Ovary (tissue), 10 donors: ENCODE measurements at places on chromosomes 11 and 22. TPM values are rescaled to one million over a fixed set of nuclear protein-coding genes. Genes with fewer than 3 reads are reported as not detected.

DNA sequence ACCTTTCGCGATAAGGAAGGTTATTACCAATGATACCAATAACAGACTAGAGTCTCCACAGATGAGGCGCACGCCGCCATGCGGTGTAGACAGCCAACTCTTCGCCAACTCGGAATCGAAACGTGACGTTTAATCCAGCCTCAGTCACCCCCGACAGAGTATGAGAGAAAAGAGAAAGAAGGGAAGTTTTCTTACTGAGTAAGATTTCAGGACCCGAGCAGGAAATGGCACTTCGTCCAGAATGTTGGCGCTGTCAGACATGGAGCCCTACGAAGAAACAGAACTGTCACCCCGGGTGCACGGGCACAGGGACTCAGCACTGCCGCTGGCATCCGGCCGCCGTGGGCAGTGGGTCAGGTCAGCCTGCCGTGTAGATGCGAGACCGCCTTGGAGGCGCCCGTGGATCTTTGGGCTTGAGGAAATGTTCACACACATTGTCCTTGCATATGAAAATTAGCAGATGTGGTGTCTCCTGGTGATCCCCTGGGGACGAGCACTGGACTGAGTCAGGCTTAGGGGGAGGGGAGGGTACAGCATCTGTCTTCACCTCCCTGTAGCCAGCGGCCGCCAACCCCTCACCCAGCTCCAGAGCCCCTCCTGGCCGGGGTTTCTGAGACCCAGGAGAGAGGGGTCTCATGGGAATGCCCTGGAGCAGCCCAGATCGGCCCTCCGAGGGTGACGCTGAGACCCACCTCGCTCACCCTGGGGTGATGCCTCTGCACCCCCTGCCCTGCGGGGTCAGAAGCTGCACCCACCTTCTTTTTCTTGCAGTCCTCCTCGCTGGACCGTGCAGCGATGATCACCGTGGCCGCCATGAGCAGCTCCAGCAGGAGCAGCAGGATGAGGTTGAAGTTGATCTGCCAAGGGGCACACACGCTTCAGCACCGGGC lies 8.3 kb downstream of the MLC1 start:
- no peaks in the 10 kb centered on the region for H3K36me3 ChIP-seq
- no peak overlapping the region for H3K4me3 ChIP-seq
- H3K27me3 ChIP-seq: no peaks in the 10 kb centered on the region
- no peak for DNase-seq
- no peaks in the 10 kb centered on the region for H3K4me1 ChIP-seq

- no peaks in the 10 kb centered on the region for H3K4me1 ChIP-seq
- no peaks in the 10 kb centered on the region for H3K36me3 ChIP-seq
- no peaks in the 10 kb centered on the region for H3K27me3 ChIP-seq
- no peak overlapping the region for H3K4me3 ChIP-seq
- no peak overlapping the region for H3K27ac ChIP-seq
These were observed 734.7 kb downstream of the KCNA4 start for GRCh38 chr11:29282088-29282487.

The AQP11 gene
- 9.9 TPM for total RNA-seq

DNA sequence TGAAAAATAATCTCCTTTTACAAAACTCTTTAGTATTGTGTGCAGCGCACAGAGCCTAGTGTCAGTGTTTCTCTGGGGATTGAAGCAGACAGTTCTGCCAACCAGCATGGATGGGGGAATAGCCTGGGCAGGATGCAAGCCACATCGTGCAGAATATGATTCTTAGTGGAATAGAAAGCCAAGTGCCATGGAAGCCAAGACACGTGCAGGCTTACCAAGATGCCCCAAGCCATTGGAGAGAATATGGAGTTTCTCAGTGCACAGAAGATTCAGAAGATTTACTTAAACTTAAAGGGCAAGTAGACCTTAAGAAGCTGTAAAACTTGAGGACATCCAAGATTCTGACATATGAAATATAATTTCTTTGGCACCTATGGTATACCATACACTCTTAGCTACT lies 917.6 kb downstream of the NTM start:
- no peak for DNase-seq
- no peaks in the 10 kb centered on the region for H3K4me1 ChIP-seq
- H3K4me3 ChIP-seq: no peak overlapping the region
- no peaks in the 10 kb centered on the region for H3K36me3 ChIP-seq

The KCNK7 gene
- 0.95 TPM for total RNA-seq

DNA sequence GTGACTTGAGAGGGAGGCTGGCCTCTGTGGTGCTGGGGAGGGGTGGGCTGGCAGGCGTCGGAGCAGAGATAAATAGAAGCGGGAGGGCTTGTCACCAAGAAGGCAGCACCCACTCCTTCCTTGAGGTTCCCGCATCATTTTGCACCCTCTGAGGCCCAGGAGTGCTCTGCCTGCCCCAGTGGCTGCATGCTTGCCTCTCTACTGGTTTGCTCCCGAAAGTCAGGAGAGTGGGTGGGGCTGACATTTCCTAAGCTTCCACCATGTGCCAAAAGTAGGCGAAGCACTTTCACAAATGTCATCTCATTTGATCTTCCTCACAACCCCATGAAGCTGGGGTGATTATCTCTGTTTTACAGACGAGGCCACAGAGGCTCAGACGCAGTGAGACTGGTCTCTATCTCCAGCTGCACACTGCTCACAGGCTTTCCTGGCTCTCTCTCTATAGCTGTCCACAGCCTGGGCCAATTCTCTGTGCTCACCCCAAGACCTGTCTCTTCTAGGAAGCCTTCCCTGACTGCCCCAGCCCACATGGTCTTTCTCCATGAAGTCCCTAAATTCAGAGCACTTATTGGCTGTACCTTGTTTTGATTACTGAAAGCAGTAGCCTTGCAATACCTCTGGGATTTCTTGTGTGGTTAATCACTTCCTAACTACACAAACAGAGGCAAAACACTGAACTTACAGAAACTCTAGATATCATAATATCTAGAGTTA lies 2.6 kb upstream of the UCP3 start:
- H3K4me1 ChIP-seq: no peaks in the 10 kb centered on the region
- no peak for DNase-seq
- H3K4me3 ChIP-seq: no peak overlapping the region
- no peaks in the 10 kb centered on the region for H3K36me3 ChIP-seq
- no peaks in the 10 kb centered on the region for H3K27me3 ChIP-seq

DNA sequence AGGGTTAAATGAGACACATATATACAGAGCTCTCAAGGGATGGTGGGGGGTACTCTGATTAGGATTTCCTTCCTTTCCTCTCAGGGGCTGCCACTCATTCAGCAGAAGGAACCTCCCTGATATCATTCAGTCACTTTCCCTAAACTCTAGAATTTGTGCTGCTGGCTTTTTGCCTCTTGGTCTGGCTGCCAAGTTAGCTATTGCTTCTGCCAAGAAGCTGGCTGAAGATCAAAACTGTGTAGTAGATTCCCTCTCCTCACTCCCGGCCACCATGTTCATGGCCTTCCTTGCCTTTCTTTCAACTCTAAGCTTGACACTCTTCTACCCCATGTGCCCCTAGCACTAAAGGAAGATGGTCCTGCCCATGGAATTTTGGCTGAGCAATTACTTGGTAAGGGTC lies 18.7 kb downstream of the SLC6A5 start:
- no peak overlapping the region for H3K27ac ChIP-seq
- H3K4me1 ChIP-seq: no peaks in the 10 kb centered on the region
- no peaks in the 10 kb centered on the region for H3K36me3 ChIP-seq
- H3K27me3 ChIP-seq: no peaks in the 10 kb centered on the region
- H3K4me3 ChIP-seq: no peak overlapping the region
- no peak for DNase-seq

- no peaks in the 10 kb centered on the region for H3K4me1 ChIP-seq
- DNase-seq: no peak
- no peak overlapping the region for H3K4me3 ChIP-seq
- no peaks in the 10 kb centered on the region for H3K36me3 ChIP-seq
- H3K27me3 ChIP-seq: no peaks in the 10 kb centered on the region
These were observed 357.2 kb downstream of the TMEM135 start for GRCh38 chr11:87394924-87395323.

The PDGFB gene
- total RNA-seq: 4.0 TPM

The CABP4 gene
- not detected for total RNA-seq

DNA sequence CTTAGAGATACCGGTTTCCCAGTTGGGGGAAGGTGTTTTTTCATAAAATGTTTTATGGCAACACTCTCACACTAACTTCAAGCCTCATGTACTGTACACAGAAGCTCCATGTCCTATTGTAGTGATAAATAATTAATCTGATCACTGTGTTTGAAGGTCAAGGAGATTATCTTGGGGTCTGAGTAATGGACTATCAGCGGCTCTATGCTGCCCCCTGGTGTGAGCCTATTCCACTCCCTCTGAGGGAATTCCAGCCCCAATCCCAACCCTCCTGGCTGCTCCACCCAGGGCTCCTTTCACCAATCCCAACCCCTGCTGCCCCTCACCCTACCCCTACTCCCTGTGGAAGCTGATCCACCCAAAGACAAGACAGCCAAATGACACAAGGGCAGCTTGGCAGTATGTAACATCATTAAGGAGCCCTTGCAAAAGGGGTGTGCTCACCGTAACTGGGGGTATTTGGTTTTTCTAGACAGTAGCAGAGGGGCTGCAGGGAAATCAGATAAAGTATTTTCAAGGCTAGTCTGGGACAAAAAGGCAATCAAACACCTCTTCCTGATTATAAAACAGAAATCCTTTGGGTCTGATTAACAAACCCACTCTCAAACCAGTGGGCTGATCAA lies 22.3 kb downstream of the HPS4 start:
- H3K4me3 ChIP-seq: no peak overlapping the region
- H3K27ac ChIP-seq: no peak overlapping the region
- no peak for DNase-seq
- no peaks in the 10 kb centered on the region for H3K27me3 ChIP-seq
- H3K36me3 ChIP-seq: no peaks in the 10 kb centered on the region

The NRGN gene
- not detected for total RNA-seq

The MS4A8 gene
- 2.8 TPM for total RNA-seq

The STK33 gene
- total RNA-seq: 23.5 TPM

- no peak overlapping the region for H3K27ac ChIP-seq
- DNase-seq: no peak
- H3K4me1 ChIP-seq: no peaks in the 10 kb centered on the region
- no peak overlapping the region for H3K4me3 ChIP-seq
- H3K27me3 ChIP-seq: no peaks in the 10 kb centered on the region
These were observed 31.3 kb downstream of the MPPED1 start for GRCh38 chr22:43443152-43443471.

The CSRP3 gene
- not detected for total RNA-seq

DNA sequence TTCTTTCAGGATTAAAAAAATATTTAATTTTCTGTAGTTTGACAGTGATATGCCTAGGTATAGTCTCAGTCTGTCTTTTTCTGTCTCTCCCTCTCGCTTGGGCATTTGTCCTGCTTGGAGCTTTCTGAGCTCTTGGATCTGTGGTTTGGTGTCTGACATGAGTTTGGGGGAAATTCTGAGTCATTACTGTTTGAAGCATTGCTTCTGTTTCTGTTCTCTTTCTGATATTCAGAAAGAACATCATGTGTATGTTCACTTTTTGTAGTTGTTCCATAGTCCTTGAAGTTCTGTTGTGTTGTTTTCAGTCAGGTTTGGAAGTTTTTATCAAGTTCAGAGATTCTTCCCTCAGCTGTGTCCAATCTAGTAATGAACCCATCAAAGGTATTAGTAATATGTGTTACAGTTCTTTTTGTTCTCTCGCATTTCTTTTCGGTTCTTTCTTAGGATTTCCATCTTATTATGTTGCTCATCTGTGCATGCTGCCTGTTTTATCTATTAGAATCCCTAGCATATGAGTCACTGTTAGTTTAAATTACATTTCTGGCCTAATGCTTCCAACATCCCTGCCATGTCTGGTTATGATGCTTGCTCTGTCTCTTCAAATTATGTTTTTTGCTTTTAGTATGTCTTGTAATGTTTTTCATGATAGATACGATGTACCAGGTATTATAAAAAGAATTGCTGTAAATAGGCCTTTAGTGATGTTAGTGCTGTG lies 48.4 kb downstream of the DDX10 start:
- H3K27me3 ChIP-seq: no peaks in the 10 kb centered on the region
- no peaks in the 10 kb centered on the region for H3K4me1 ChIP-seq
- DNase-seq: no peak
- H3K36me3 ChIP-seq: no peaks in the 10 kb centered on the region

The SLC17A6 gene
- not detected for total RNA-seq

GRCh38 chr11:132576706-132577105 lies 955.6 kb downstream of the OPCML start:
- DNase-seq: no peak
- no peak overlapping the region for H3K4me3 ChIP-seq
- no peak overlapping the region for H3K27ac ChIP-seq
- H3K4me1 ChIP-seq: no peaks in the 10 kb centered on the region

The CNTF gene
- 0.33 TPM for total RNA-seq

GRCh38 chr11:64887757-64888405 lies 9.5 kb upstream of the EHD1 start:
- no peak overlapping the region for H3K4me3 ChIP-seq
- no peak overlapping the region for H3K27ac ChIP-seq
- peaks cover 1% of the 10 kb centered on the region for H3K4me1 ChIP-seq
- DNase-seq: peak; percentile 77

GRCh38 chr11:235609-235996 lies 539 bp downstream of the SIRT3 start:
- peaks cover 8% of the 10 kb centered on the region for H3K4me1 ChIP-seq
- peak overlapping the region; percentile 88 for H3K4me3 ChIP-seq
- H3K27me3 ChIP-seq: no peaks in the 10 kb centered on the region
- DNase-seq: no peak
- peak overlapping the region; percentile 90 for H3K27ac ChIP-seq

GRCh38 chr11:115219376-115219775 lies 284.8 kb downstream of the CADM1 start:
- no peak overlapping the region for H3K4me3 ChIP-seq
- no peaks in the 10 kb centered on the region for H3K36me3 ChIP-seq

- H3K36me3 ChIP-seq: no peaks in the 10 kb centered on the region
- DNase-seq: no peak
- H3K27me3 ChIP-seq: no peaks in the 10 kb centered on the region
- H3K4me3 ChIP-seq: no peak overlapping the region
- H3K4me1 ChIP-seq: no peaks in the 10 kb centered on the region
These were observed 1336.8 kb downstream of the TBC1D22A start for GRCh38 chr22:48099251-48099650.
